ENCODE measurements at places on chromosomes 7 and 10. TPM values are rescaled to one million over a fixed set of nuclear protein-coding genes. Genes with fewer than 3 reads are reported as not detected.

The ASZ1 gene
- total RNA-seq: not detected

The SLC39A12 gene
- total RNA-seq: not detected

The OR2A2 gene
- not detected for total RNA-seq

The BLNK gene
- total RNA-seq: not detected

The MOGAT3 gene
- not detected for total RNA-seq

The BPGM gene
- 24.2 TPM for total RNA-seq

The ZNF804B gene
- total RNA-seq: 0.10 TPM

The CALN1 gene
- total RNA-seq: 3.5 TPM

The ZNF277 gene
- 27.0 TPM for total RNA-seq

The CPA5 gene
- not detected for total RNA-seq

The MAT1A gene
- not detected for total RNA-seq

The IRF5 gene
- not detected for total RNA-seq

The PSPH gene
- total RNA-seq: 51.6 TPM

The RTKN2 gene
- total RNA-seq: 3.2 TPM

The DYDC2 gene
- total RNA-seq: not detected

The CCDC172 gene
- not detected for total RNA-seq

The NACAD gene
- total RNA-seq: 125 TPM

The PPP1R3C gene
- total RNA-seq: 19.4 TPM

The AKR1C2 gene
- 3.8 TPM for total RNA-seq

The FKBP9 gene
- 90.7 TPM for total RNA-seq

The TFPI2 gene
- total RNA-seq: 3.2 TPM

The SLC25A40 gene
- total RNA-seq: 13.5 TPM

The CDNF gene
- 2.2 TPM for total RNA-seq

The TAF3 gene
- total RNA-seq: 10.2 TPM

The WDR37 gene
- 27.8 TPM for total RNA-seq

The MMRN2 gene
- total RNA-seq: 5.4 TPM

The PSTK gene
- 3.8 TPM for total RNA-seq

The GNAT3 gene
- 2.0 TPM for total RNA-seq

The NEUROG3 gene
- not detected for total RNA-seq

The TMEM225B gene
- total RNA-seq: 0.66 TPM

The ECHDC3 gene
- 11.8 TPM for total RNA-seq

The AGAP3 gene
- total RNA-seq: 406 TPM

The SH2D4B gene
- 0.12 TPM for total RNA-seq

The NKX1-2 gene
- total RNA-seq: 0.59 TPM

The MUC12 gene
- total RNA-seq: 1.0 TPM

The ABCB1 gene
- 0.78 TPM for total RNA-seq

The TM9SF3 gene
- total RNA-seq: 99.1 TPM
